ENCODE measurements at places on chromosomes 2 and 18.
A peak's percentile ranks its signal among the peaks of the same experiment; 100 is the strongest.

- no peak for DNase-seq
These were observed 97.5 kb upstream of the COPS8 start for GRCh38 chr2:236988216-236988615.

GRCh38 chr2:18829251-18829902 is 240.0 kb upstream of the NT5C1B start:
- peak; percentile 62 for DNase-seq

- DNase-seq, result peak; percentile 66
These were observed 15.5 kb downstream of the DUSP19 start for GRCh38 chr2:183093857-183094657.

- DNase-seq, result no peak
These were observed 91.9 kb upstream of the STK17B start for GRCh38 chr2:196263181-196263747.

DNA sequence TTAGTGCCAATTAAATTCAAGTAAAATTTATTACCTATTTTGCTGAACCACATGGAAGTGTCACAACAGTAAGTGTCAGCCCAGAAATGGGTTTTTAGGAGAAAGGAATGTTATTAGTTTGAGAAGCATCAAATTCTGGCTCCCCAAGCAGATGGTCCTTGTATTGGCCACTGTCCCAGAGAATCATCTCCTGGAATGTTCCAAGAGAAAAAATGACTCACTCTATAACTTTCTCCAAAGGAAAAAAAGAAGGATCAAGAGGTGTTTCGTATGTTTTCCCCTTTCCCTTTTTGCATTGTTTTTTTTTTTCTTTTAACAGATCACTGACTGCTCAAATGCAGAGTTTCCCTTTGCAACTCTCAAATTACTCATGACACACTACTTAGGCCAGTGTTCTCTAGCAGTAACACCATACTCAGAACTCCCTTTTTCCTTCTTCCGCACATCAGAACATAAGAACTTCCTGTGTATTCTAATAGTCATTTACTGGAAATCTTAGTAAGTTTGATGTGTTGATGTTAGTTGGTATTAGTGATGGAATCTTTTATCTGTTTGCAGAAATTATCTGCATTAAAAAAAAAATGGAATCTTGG is 390.3 kb downstream of the GPD2 start:
- DNase-seq, result peak; percentile 46

- DNase-seq, result no peak
These were observed 97.3 kb upstream of the MYCN start for GRCh38 chr2:15842758-15843666.

Data from GM03348 (cell line).